Cerebellum (tissue), 4 donors: ENCODE measurements at places on chromosomes 4 and X.

DNA sequence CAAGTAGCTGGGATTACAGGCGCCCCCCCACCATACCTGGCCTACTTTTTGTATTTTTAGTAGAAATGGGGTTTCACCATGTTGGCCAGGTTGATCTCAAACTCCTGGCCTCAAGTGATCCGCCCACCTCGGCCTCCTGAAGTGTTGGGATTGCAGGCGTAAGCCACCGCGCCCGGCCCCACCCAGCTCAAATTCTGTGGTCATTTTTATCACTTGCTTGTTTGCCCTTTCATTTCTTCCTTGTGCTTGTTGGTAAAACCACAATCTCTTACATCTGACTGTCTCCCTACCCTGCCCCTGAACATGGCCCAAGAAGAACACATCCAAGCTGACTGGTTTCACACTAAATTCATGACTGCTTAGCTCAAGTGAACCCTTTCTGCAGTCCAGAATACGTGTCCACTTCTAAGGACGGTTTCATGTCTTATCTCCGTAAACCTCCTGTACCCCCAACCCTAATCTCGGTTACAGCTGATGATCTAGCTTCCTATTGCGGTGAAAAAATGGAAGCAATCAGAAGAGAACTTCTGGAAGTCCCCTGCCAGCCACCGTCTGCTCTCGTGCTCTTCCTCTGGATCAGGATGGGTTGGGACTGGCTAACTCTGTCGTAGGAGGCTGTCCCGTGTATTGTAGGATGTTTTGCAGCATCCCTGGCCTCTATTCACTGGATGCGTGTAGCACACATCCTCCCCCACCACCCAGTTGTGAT is 5.4 kb upstream of the RS1 start:
- no peak for DNase-seq

DNA sequence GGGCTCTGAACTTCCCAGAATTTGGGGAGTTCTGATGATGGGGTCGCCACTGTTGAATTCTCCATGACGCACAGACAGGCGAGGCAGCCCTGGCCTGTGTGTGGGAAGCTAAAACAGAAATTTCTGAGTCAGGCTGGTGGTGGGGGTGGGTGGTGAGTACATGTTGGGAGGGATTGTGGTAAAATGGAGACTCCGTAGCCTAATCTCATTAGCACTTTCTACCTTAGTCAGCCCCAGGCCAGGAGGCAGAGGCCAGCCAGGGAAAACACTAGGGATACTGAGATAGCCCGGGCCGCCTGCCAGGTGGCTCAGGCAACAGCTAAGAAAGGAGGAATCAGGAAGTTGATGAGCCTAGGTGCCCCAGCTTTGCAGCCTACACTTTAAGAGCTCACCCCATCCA is 39.3 kb upstream of the NHSL2 start:
- peak; percentile 7 for DNase-seq

- DNase-seq: no peak
Observed at GRCh38 chr4:122403861-122404260, 25.1 kb downstream of the ADAD1 start.

GRCh38 chrX:43707812-43708548 is 51.9 kb downstream of the MAOA start:
- no peak for DNase-seq

DNA sequence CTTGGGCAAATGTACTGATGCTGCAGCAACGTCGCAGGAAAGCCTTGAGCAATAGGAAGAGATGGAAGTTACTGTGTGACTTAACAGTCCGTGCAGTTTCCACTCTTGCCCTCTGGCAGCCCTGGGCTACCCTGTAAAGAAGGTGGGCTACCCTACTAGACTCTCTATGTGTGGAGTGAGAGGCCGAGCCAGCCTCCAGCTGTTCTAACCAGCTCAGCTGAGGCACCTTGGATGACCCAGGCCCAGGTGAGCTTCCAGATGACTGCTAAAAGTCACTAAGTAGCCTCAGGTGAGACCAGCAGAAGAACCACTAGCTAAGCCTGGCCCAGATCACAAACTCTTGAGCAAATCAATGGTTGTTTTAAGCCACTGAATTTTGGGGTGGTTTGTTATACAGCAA is 34.9 kb upstream of the PPP2R2C start:
- no peak for DNase-seq

GRCh38 chr4:81512757-81513501 is 41.2 kb upstream of the RASGEF1B start:
- DNase-seq: no peak

DNA sequence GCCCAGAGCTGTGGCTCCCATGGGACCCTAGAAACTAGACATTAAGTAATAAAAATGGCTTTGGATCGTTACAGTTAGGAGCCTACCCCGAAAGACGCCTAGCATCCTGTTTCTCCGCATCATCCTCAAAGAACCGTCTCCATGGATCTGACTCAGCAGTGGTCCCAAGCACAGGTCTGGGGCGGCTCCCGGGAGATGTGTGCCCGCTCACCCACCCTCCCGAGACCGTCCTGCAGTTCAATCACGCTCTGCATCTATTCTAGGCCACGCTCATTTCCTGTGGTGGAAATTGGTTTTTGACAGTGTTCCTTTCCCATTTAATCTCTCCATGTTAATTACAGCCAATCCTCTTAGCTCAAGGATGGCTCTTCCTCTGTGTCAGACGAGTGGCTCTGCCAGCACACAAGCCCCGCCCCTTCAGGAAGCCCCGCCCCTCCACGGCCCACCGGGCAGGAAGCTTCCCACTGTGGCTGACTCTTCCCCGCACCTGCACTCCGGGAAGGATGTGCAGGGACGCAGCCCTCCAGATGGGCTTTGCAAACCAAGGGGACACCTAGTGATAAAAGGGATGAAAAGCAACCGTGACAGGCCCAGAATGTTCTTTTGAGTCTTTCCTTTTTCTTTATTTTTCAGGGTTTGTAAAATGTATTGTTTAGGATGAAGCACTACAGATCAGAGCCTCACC is 34.5 kb upstream of the HELT start:
- peak; percentile 30 for DNase-seq

DNA sequence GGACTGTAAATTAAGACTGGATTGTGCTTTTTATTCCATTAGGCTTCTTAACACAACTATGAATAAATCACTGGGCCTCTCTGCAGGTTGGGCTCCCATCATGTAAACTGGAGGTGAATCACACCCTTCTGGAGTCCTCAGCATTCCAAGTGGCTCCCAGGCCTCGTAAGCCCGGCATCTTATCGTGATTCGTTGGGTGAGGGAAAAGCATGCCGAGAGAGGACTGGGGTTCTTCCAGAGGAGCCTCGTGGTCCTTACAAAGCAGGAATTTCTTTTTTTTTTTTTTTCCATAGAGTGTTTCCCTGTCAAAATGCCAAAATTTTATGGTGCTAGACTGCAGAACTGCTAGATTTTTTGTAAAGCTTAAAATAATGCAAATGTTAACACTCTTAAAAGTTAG is 20.0 kb downstream of the CLDN22 start:
- DNase-seq: no peak

DNA sequence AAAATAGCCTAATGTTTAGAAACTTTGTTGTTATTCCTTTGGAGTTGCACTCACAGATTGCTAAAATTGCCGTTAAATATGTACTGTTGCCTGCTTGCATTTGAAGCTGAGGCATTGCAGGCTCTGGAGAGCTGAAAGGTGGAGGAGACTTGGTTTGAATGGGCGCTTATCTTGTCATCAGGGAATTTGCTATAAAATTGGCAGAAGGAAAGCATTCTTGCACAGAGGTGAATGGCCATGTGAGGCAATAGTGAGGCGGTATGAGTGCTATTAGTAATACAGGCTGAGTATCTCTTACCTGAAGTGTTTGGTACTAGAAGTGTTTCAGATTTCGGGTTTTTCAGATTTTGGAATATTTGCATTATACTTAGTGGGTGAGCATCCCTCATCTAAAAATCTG is 41.3 kb downstream of the TRAPPC11 start:
- DNase-seq: no peak

DNA sequence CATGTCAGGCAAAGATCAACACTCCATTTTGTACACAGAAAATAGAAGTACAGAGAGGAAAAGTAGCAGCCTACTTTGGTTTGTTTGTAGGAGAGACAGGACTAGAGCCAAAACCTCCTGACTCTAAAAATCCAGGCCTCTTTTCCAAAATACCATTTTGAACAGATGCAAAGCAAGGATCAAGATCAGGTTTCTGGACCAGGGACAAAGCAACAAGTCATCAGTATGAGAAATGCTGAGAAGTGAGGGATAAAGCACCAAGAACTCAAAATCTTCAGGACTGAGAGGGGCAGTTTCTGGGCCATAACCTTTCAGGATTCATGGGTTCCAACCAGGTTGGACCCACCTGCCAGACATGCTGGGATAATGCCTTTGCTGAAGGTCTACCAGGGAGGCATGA is 36.6 kb upstream of the MBTPS2 start:
- no peak for DNase-seq

GRCh38 chr4:128716338-128716737 is 93.2 kb upstream of the JADE1 start:
- DNase-seq: no peak

DNA sequence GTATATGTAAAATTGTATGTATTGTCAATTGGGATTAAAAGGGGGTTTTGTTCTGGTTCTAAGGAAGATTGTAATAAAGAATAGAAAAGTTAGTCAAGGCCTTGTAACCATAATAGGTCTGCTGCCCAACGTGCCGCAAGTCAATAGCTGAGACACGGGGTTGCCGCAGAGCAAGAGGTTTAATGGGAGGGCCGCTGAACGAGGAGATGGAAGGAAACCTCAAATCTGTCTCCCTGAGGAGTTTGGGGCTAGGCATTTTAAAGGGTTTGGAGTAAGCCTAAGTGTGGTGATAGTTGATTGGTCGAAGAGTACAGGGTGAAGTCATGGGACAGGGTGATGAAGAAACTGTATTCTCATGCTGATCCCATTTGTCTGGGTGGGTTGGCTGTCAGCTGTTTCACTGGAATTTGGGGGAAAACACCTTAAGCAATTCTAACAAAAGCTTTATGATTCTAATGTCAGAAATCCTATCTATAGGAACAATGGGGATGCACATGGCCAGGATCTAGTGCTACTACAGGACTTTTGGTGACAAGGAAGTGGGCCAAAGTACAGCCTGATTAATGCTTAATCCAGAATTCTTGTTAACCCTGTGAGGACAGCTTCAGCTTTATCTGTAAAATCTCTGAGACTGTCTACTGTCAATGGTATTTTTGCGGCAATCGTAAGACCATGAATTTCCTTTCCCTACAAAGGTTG is 86.9 kb downstream of the RELL1 start:
- DNase-seq: no peak

DNA sequence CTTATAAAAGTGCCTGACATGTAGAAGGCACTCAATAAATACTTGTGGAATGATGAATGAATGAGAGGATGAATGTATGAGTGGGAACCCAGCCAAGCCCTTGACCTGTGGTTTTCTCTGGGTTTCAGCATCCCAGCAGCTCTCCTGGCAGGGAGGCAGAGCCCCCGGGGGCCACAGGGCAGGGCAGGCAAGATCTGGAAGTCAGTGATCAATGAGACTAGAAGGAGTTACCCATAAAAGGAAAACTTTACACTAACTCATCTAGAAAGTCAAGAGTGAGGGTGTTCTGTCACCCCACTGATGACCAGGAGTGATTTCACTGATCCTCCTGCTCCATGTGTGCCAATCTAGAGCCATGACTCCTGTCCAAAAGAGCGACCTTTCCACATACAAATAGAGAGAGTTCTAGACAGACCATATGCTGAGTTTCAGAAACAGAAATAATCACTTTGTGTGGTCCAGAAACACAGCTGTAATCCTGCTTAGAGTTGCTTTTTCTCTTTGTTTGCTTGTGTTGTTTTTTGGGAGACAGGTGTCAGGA is 37.4 kb downstream of the MGARP start:
- no peak for DNase-seq

GRCh38 chr4:141676087-141676670 is 39.8 kb downstream of the IL15 start:
- DNase-seq: no peak

- DNase-seq: no peak
Observed at GRCh38 chr4:151359576-151359975, 34.2 kb upstream of the SH3D19 start.

GRCh38 chr4:168864821-168865541 is 145.1 kb downstream of the CBR4 start:
- DNase-seq: no peak

- DNase-seq: no peak
Observed at GRCh38 chr4:47566969-47567368, 81.9 kb downstream of the ATP10D start.

DNA sequence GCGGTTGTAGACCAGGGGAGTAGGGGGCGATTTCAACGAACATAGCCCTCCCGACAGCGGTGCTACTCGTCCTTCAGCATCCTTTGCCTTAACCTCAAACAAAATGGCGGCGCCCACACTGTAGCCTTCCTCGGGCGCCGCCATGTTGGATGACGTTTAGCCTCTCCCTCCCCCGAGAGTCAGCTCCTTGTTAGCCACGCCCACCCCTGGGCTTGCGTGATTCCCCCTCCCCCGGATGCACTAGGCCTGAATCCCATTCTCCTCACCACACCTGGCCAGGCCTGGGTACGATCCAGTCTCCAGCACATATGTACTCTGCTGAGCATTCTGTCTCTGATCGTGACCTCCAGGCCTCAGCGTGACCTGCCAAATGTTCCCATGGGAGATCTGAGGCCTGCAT is 49.0 kb upstream of the ZNF157 start:
- peak; percentile 76 for DNase-seq

DNA sequence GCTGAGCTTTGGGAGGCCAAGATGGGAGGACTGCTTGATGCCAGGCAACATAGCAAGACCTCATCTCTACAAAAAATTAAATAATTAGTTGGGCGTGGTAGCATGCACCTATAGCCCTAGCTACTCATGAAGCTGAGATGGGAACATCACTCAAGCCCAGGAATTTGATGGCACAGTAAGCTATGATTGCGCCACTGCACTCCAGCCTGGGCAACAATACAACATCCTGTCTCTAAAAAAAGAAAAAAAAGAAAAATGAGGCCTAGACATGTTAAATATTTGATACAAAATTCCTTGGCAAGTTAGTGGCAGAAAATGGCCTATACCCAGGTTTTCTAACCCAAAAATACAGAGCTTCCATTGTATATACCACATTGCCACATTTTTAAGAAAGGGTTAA is 88.1 kb upstream of the MAB21L2 start:
- DNase-seq: no peak

DNA sequence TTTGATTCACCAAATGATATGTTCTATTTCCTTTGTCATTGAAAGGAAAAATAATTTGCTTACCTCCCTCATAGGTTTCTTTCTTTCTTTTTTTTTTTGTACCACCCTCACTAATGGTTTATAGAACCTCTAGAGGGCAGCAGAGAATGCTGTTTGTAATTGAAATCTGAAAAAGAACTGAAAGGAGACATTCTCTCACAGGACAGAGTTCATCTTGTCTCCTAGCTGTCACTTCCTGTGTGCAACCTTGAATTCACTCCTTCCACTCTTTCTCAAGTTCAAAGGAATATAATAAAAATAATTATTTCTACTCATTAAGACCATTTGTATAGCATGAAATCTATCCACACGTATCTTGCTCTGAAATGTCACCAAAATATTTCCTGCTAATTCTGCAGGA is 51.0 kb downstream of the GUCY1B1 start:
- DNase-seq: peak; percentile 17

DNA sequence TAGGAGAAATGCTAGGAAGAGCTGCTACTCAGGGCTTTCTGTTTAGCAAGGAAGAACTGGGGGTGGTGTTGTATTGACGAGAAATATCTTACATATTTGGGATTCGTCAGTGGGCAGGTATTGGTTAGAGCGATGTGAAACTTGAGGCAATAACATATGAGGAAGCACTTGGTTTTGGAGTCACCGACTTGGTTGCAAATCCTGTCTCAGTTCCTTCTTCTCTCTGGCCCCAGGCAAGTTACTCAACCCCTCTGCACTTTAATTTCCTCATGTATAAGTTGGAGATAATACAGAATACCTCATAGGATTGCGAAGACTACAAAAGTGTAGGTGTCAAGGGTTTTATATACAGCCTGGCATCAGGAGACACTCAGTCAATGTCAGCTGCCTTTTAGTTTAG is 34.1 kb downstream of the GPAT3 start:
- DNase-seq: no peak
